Psoas muscle (tissue), 8 donors: ENCODE measurements at places on chromosomes 2 and 18.

DNA sequence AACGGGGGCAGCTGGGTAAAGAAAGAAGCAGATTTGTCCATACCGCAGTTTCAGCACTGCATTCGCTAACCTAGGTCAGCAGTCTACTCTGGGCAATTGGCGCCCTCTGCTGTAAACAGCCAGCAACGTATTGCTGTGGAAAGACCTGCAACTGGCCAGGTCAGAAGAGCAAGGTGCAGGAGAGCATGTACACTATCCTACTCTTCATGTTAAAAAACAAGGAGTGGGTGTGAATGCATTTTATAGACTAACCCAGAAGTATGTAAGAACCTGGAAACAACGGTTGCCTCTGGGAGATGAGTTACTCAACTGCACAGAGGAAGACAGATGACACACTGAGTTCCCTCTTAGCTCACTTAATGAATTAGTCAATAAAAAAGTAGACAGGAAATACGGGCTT lies 6.2 kb downstream of the MRPS5 start:
- peak; percentile 44 for DNase-seq

DNA sequence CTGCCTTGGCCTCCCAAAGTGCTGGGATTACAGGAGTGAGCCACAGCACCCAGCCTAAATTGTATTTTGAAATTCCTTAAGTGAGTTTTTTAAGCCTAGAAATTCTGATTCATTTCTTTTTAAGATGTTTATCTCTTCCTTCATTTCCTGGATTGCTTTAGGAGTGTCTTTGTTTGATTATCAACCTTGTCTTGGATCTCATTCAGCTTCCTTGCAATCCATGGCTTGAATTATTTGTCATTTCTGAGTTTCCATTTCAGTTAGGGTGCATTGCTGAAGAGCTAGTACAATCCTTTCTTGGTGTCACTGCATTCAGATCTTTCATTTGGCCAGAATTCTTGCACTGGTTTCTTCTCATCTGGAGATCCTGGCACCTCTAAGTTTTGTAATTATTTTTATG lies 606.4 kb upstream of the ZNF804A start:
- no peak for DNase-seq

GRCh38 chr2:112150447-112150846 lies 12.3 kb downstream of the FBLN7 start:
- no peak for DNase-seq

- no peak for DNase-seq
Measured at GRCh38 chr2:147665105-147665504, 179.7 kb upstream of the ACVR2A start.

- DNase-seq: no peak
Measured at GRCh38 chr18:74534981-74535649, 815 bp downstream of the CNDP1 start.

DNA sequence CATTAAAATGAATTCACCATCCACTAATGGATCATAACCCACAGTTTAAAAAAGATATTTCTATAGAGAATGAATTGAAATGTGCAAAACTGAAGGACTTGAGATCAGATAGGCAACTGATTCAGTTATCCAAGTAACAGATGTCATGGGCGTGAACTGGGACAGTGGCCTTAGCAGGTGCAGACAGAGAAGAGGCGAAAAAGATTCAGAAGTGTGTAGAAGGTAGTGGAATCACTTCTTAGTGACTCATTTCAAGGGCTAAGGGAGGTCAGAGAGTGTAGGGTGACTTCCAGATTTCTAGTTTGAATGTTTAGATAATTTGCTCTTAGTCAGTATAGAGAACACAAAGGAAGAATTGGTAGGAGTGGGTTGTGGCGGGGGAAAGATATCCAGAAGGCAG lies 79.7 kb downstream of the EHBP1 start:
- DNase-seq: no peak

DNA sequence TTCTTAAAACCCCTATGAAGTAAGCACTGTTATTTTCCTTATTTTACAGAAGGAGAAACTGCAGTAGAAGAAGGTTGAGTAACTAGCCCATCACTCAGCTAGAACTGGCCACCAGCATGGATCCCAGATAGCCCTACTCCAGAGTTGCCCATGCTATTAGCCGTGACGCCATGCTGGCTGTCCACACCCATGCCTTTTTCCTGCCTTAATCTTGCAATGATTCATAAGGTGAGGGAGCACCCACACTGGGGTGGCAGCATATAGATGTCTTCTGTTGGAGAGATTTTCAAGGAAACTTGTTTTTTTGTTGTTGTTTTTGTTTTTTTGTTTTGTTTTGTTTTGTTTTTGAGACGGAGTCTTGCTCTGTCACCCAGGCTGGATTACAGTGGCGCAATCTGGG lies 204.1 kb upstream of the HAAO start:
- no peak for DNase-seq
